ENCODE measurements at places on chromosomes 12 and 14.

DNA sequence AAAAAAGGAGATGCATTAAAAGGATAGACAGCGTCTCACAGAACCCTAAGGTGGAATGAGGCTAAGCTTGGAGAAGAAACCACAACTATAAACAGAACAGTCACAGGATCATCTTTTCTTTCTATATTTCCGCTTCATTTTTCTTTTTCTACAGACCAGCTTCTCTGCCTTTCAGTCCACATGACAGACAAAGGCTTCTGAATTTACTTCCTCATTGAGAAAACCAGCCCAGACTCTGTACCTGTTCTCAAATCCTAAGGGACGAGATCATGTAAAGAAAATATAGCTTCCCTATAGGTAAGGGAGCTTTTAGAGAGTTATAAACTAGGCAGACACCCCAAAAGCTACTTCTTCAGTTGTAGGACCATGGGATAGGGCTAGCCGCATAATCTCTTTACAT, 17.4 kb downstream of the SGPP1 start:
- no peak for DNase-seq

DNA sequence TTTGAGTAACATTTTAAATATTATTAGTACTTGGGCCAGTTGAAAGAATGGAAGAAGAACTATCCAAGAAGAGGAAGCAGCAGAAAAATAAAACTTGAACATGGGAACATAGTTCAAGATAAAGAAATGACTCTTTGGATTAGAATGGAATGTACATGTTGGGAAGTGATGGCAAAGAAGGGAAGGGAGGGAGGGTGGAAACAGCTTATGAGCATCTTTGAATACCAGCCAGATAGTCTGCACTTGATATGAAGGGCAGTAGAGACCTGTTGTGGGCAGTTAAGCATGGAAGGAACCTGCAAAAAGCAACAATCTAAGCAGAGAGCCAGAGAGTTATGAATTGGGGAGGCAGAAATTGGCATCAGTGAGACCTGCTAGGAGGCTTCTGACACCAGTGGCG, 10.0 kb upstream of the IL22 start:
- DNase-seq = no peak

- DNase-seq = no peak
These were observed 4.5 kb downstream of the PGF start for GRCh38 chr14:74950795-74951442.

DNA sequence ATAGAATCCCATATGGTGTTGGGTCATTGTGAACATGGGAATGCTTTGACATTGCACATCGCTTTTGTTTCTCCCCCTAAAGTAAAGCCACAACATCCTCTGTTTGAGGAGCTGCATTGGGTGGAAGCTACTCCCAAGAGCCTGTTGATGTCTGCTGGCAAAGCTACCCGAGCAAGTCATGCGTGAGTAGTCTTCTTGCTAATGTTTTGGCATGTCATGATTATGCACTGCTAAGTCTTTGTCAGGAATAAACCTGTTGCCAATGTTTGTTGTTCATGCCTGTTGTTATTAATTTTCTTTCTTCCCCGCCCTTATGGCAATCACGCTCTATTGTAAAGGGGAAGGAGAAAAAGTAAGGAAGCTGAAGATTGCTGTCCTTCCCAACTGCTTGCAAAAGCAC, 97.3 kb downstream of the EXOC5 start:
- DNase-seq = no peak

- no peak for DNase-seq
These were observed 142.4 kb downstream of the DPF3 start for GRCh38 chr14:72751276-72752033.

- no peak for DNase-seq
These were observed 38.6 kb downstream of the GRIN2B start for GRCh38 chr12:13942826-13943225.

DNA sequence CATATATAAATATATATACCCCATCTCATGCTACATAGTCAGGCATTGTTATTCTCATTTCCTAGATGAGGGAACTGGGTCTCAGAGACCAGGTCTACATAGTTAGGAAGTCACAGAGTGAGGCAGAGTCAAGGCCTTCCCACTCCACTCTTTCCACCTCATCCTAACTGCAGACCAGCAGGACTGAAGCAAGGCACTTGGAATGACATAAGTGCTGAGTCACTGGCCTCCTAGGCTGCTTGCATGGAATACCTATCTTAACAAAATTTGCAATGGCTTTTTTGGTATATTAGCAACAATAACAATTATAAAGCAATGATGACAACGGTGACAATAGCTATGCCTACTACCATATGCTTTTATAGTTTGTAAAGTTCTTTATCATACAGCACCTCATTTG, 5.4 kb upstream of the ANO4 start:
- DNase-seq = no peak

DNA sequence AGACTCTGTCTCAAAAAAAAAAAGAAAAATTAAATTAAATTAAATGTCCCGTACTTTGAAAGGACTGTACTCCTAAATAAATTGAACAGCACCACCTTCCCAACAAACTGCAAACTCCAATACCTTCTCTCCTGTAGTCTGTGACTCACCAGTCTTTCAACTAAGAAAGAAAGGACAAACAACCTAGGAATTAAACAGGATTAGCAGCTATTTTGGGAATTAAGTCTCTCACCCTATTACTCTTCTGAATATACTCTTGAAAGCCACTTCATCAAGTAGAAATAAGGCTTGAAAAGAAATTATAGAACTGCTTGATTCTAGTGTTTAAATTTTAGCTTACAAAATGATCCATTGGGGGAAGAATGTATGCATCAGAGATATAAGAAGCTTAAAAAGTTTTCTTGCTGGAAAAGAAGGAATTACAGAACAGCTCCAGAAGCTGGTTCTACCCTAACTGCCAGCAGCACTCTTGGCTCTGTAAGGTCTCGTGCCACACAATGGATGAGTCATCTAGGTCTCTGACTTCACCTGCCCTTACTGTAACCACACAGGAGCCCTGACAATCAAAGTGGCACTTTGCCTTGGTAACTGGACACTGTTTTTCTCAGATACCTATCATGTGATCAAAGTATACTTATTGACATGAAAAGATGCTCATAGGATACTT, 57.0 kb upstream of the CERS5 start:
- no peak for DNase-seq

- no peak for DNase-seq
These were observed 4.5 kb upstream of the TMEM233 start for GRCh38 chr12:119589097-119589496.

GRCh38 chr12:122452701-122453285, 30.3 kb upstream of the CLIP1 start:
- no peak for DNase-seq

DNA sequence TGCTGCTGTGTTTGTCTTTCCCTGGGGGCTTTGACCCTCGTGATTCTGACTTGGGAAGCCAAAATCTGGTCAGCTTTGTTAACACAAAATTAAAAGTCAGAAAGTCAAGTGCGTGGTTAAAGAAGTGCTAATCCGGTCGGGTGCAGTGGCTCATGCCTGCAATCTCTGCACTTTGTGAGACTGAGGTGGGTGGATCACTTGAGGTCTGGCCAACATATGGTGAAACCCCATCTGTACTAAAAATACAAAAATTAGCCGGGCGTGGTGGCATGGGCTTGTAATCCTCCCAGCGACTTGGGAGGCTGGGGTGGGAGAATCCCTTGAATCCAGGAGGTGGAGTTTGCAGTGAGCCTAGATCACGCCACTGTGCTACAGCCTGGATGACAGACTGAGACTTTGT, 844.6 kb downstream of the VRK1 start:
- DNase-seq = no peak

GRCh38 chr12:27821259-27821973, 41.4 kb upstream of the MANSC4 start:
- DNase-seq = peak; percentile 21

DNA sequence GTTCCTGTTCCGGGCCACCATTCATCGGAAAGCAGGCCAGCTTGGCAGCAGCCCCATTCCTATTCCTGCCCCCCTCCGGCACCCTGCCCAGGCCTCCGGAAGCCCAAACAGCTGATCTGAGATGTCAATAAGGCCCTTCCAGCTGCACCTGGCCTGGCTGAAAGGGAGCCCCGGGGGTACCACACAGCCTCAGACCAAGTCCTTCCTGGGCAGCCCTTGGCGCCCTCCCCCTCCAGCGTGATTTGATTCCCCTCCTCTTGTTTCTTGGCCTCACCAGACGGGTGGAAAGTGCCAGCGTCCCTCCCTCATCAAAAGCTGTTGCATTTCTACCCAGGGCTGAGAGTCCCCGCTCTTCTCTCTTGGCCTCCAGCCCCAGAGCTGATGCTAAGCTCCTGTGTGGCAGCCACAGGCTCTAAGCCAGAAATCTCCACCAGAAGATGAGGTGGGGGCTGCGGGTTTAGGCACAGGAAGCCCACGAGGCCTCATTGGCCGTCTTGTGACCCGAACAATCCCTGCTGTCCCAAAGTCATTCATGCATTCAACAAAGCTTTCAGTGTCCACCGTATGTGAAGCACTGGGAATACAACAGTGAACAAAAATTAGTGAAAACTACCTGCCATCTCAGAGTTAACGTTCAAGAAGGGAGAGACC, 215.4 kb downstream of the SLC41A2 start:
- DNase-seq = no peak

DNA sequence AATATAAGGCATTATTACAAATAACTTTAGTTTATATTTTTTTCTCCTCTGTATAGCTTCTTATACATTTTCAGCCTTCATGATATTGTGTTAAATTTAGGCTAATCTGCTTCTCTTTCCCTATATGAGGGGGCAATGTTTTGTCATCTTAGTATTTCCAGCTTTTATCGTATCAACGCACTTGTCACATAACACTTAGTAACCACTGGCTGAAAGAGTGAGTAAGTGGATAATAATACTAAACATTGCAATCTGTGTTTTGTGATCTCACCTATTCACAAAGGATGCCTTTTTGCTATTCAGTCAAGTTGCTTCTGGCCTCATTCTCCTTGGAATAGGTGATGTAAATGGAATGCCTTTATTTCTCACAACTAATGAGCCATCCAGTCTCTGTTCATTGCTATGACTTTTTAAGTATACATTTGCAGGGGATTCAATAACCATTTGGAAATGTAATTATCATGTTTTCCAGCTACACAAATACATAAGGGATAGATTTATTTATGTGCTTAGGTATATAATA, 260.9 kb downstream of the BMP4 start:
- no peak for DNase-seq

DNA sequence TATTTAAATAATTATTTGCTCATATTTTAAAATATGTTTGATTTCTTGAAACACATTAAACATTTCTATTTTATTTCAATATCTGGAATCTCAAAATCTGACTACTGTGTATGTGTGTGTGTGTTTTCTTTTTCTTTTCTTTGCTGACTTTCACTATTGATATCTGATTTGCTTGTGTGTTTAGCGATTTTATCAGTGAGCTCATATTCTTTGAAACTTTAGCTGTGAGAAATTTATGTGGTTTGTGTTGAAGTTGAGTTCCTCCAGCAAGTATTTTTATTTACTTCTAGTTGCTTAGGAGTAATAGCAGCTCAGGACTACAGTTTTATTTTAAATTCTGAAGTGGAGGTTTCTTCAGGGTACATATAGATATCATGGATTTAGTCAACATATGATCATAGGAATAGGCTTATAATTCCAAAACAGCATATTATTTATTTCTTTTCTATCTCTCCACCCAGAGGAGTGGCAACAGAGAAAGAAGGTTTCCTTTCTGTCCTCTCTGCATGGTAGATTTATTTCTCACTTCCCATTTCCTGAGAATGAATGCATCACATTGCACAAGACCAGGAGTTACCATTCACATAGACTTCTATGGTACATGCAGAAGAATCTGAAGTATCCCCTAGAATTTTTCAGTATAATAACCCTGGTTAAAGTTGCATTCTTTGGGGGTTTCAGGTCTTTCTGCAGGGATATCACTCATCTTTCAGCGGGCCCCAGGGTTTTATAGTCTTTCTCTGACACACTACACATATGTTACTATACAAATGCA, 60.5 kb downstream of the PTPRQ start:
- no peak for DNase-seq

- DNase-seq = peak; percentile 19
These were observed 17.9 kb downstream of the ZFP36L1 start for GRCh38 chr14:68774771-68775613.

- no peak for DNase-seq
These were observed 22.8 kb upstream of the SLC38A2 start for GRCh38 chr12:46395388-46395787.

GRCh38 chr14:50955373-50956043, 11.2 kb upstream of the PYGL start:
- DNase-seq = no peak

- DNase-seq = no peak
These were observed 74.7 kb upstream of the AMN1 start for GRCh38 chr12:31803306-31804184.

- DNase-seq = no peak
These were observed 626.6 kb upstream of the TMEM132C start for GRCh38 chr12:127640181-127640886.

- DNase-seq = no peak
These were observed 185.1 kb upstream of the CDKN3 start for GRCh38 chr14:54211551-54212308.

- DNase-seq = no peak
These were observed 23.6 kb upstream of the RPLP0 start for GRCh38 chr12:120224304-120225199.

- no peak for DNase-seq
These were observed 136.5 kb upstream of the CRY1 start for GRCh38 chr12:107229827-107230226.

GRCh38 chr12:2960996-2961616, 1.9 kb downstream of the TEAD4 start:
- DNase-seq = no peak

- no peak for DNase-seq
These were observed 78.4 kb upstream of the RIN3 start for GRCh38 chr14:92435154-92435553.

DNA sequence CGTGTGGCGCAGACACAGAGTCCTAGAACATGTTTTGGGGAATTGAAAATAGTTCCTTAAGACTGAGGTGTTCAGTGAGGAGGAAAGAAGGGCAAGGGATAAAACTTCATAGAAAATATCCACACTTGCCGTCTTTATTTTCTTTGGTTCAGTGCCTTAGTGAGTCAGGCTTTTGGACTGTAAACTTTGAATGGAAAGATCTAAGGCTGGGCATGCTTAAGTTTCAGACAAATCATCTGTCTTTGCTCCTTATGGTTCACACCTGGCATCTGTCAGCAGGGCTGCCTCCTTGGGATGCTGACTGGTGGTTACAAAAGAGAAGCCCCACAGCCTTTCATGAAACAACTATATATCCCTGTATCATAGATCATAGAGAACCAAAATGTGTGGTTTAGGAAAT, 136.3 kb upstream of the PRICKLE1 start:
- no peak for DNase-seq

DNA sequence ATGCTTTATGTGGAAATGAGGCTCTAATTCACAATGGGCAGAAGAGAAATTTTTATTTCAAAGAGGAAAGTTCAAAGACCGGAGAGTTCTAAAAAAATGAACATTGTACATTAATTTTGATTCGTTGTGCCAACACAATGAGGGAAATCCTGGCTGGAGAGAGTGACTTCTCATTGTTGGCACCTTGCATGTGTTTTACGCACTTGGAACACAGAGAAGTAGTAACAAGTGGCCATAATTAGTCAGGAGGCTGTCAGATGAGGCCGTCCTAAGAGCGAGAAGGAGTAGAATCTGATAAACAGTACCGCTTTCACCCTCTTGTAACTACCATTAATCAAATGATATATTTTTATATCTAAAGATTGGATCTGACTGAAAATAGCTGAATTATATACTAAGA, 6.9 kb downstream of the LMO3 start:
- DNase-seq = no peak
